ENCODE measurements at places on chromosomes 16 and 17.
A peak's percentile ranks its signal among the peaks of the same experiment; 100 is the strongest.

- DNase-seq, result no peak
These were observed 28.7 kb downstream of the GOSR1 start for GRCh38 chr17:30505868-30506417.

- DNase-seq, result peak; percentile 42
These were observed at the start of gene RPRML for GRCh38 chr17:46979147-46979863. Gene RPRML, minus strand, starts transcription at chr17:46979253. Its CDS starts 246 bp downstream, at chr17:46979007.

GRCh38 chr17:8894673-8895578, 27.5 kb upstream of the PIK3R6 start:
- DNase-seq, result peak; percentile 67

- DNase-seq, result no peak
These were observed 9.7 kb upstream of the HOXB2 start for GRCh38 chr17:48554412-48555257.

GRCh38 chr17:49637050-49637449, 40.8 kb downstream of the SPOP start:
- no peak for DNase-seq

GRCh38 chr17:31394544-31394943, 3.1 kb downstream of the RAB11FIP4 start:
- DNase-seq, result peak; percentile 79

GRCh38 chr16:28898266-28898665, 20.0 kb downstream of the ATP2A1 start:
- no peak for DNase-seq

GRCh38 chr16:46830417-46830901, 521 bp downstream of the C16orf87 start:
- DNase-seq, result peak; percentile 60

- DNase-seq, result no peak
These were observed 643.5 kb downstream of the CDH11 start for GRCh38 chr16:64478252-64478906.

DNA sequence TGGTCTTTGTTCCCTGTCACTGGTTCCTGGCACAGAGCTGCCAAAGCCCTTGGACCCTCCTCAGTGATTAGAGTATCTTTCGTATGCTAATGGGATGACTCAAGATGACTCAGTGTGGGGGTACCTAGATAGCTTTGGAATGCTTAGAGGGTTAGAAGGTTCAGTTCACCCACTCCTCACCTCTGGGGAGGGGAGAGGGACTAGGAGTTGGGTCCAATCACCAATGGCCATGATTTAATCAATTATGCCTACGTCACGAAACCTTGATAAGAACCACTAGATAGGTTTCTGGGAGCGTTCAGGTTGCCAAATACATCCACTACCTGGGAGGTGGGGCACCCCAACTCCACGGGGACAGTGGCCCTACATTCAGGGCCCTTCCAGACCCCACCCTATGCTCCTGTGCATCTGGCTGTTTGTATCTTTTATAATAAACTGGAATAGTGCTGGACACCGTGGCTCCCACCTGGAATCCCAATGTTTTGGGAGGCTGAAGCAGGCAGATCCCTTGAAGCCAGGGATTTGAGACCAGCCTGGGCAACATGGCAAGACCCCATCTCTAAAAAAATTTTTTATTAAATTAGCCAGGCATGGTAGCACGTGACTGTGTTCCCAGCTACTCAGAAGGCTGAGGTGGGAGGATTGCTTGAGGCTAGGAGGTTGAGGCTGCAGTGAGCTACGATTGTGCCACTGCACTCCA, 29.2 kb upstream of the LITAF start:
- DNase-seq, result peak; percentile 51

DNA sequence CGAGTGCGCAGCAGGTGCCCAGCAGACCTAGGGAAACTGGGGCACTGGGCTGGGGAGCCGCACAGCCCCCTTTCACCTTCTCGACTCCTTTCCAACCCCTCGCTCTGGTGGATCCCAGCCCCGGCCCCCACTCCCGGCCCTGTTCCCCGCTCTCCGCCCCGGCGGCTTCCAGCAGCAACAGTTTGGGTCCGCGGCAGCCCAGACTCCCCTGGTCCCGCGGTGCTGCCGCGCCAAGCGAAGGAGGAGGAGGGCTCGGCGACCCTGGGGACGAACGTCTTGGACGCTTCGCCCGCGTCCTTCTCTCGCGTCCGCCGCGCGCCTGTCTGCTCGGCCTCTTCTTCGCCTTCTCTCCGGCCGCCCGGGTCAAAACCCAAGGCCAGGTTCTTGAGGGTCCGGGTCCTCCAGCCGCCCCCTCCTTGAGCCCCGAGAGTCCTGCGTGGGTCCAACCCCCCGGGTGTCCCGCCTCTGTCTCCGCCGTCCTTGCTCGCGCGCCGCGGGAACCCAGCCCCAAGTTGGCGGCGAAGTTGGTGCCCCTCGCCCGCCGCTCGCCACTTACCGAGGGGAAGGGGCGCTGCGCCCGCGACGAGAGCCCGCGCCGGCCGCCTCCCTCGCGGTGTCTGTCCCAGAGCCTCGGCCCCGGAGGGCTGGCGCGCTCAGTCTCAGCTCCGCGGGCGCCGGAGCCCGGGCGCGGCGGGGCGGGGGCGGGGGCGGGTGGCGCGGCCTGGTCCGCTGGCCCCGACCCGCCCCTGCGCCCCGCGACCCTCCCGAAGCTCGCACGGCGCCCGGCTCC, 1.4 kb upstream of the GRIN2C start:
- DNase-seq, result no peak

DNA sequence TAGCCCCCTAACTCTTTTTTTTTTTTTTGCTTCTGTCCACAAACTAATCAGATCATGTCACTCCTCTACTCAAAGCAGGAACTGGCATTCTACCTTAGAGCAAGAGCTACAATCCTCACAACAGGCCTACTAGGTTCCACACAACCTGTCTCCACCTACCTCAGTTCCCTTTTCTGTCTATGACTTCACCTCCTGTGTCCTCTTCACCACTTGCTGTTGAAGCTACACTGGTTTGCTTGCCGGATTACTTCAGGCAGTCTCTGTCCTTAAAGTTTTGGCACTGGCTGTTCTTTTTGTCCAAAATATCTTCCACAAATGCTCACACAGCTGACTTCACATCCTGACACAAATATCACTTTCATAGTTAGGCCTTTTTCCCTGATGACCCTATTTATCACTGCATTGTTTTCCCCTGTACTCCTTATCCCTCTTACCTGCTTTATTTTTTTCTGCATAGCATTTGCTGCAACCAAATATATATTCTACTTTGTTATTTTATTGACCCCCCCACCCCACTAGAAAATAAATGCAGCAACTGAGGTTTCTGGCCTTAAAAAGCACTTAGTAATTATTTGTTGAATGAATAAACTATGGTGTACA, 72.0 kb downstream of the KANSL1 start:
- DNase-seq, result peak; percentile 23

GRCh38 chr16:27208796-27209195, 5.5 kb downstream of the KDM8 start:
- DNase-seq, result no peak

GRCh38 chr16:54006693-54007092, 279.9 kb downstream of the IRX3 start:
- DNase-seq, result no peak

DNA sequence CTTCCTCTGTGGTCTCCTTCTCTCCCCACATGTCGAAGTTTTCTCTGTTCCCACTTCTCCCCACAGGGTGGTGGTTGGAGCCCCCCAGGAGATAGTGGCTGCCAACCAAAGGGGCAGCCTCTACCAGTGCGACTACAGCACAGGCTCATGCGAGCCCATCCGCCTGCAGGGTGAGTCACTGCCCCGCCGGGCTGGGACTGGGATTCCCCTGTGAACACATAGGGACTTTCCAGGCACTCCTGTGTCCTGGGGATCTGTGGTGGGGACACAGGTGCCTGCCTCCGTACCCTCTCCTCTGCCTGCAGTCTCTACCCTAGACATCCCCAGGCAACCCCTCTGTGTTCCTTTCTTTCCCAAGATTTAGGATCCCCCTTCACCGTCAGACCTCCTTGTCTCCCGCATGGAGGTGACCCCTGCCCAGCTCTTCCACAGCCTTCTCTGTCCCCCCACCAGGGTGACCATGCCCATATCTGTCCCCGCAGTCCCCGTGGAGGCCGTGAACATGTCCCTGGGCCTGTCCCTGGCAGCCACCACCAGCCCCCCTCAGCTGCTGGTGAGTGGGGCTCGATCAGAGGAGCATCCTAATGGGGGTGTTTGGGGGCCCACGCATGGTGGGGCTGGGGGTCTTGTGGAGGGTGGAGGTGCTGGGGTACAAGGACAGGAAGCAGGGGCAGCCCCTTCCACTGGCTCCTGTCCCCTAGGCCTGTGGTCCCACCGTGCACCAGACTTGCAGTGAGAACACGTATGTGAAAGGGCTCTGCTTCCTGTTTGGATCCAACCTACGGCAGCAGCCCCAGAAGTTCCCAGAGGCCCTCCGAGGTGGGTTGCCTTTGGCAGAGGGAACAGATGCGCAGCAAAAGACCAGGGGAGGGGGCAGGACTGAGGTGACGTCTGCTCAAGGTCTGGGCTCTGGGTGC, 5.8 kb downstream of the ITGAM start:
- DNase-seq, result peak; percentile 37

- no peak for DNase-seq
These were observed 4.2 kb upstream of the KRTAP4-5 start for GRCh38 chr17:41153856-41154255.

DNA sequence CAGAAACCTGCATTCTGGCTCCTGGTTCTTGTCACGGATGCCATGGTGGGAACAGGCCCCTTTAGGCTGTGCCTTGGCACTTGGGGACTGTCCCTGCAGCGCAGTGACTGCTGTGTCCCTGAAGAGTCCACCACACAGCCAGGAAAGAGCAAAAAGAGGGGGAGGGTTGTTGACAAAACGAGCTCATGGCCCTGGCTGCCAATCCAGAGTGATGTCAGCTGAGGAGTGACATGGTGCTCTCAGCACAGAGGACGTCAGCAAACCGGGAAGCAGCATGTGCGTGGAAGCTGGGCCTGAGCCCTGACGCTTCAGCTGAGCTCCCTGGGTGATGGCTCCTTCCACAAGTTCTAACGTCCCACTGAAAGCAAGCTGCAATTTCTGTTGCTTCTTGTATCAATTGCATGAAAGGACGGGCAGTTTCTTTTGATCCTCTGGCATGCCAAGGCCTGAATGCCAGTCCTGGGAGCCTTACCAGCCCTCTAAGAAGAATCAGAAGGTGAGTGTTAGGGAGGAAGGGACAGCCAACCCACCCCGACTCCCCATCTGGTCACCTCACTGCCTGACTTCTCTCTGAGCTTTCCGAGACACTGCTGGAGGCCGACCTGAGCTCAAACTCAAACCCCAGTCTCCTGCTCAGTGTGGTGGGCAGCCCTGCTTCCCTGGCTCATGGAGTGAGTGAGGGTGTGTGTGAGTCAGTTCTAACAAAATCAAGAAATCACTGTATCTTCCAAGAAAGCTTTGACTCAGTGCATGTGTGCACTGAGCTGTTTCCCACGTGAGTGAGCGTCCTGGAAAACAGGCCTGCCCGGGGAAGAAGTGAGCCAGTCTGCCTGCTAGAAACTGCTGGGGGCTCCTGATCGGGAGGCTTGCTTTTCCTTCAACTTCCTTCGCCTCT, 14.7 kb upstream of the WNT3 start:
- DNase-seq, result no peak

- DNase-seq, result no peak
These were observed 3.2 kb downstream of the SOST start for GRCh38 chr17:43755389-43755875.

DNA sequence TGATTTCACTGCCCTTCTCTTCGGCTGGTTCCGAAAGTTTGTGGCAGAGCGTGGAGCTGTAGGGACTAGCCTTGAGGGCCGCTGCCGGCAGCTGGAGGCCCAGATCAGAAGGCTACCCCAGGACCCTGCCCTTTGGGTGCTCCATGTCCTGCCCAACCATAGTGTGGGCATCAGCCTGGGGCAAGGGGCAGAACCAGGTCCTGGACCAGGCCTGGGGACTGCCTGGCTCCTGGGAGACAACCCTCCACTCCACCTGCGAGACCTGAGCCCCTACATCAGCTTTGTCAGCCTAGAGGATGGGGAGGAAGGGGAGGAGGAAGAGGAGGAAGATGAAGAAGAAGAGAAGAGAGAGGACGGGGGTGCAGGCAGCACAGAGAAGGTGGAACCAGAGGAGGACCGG, 856 bp upstream of the CXCL16 start:
- no peak for DNase-seq

- DNase-seq, result no peak
These were observed 19.5 kb downstream of the AP1G1 start for GRCh38 chr16:71789136-71789535.

- no peak for DNase-seq
These were observed 103.1 kb downstream of the SDK2 start for GRCh38 chr17:73541111-73541510.

DNA sequence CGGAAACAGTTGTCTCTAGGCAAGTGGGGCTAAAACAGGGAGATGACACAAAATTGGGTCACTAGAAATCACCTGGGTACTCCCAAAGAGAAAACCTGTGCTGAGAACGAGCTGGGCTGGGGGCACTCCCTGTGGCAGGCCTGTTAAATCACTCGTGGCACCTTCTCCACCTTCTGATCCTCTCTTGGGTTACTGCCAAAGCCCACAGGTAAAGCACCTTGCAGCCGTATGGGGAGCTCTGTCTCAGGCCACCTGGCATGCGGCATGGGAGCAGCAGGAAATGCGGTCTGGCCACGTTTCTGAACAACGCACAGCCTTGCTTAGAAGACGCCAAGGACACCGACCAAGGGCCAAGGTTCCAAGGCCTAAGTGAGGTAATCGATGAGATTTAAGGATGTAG, 21.5 kb upstream of the ICAM2 start:
- no peak for DNase-seq

GRCh38 chr16:29644973-29645693, 17.9 kb upstream of the SPN start:
- no peak for DNase-seq

DNA sequence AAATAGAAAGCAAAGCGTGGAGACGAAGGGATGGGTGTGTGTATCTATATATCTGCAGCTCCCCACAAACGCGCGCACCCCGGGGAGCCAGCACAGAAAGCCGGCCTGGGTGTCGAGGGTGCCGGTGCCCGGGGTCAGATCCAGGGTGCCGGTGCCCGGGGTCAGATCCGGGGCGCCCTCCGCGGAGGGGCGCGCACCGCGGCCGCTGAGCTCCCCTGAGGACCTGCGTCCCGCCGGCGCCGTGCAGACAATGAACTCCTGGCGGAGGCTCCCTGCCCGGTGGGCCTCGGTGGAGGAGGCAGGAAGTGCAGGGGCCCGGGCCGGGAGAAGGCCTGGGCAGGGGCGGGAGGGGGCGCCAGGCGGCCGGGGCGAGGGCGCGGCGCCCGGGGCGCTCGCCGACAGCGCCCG, 1.1 kb downstream of the ZNF423 start:
- peak; percentile 49 for DNase-seq

- DNase-seq, result no peak
These were observed 9.1 kb downstream of the RCVRN start for GRCh38 chr17:9895923-9896322.

GRCh38 chr17:36131421-36131820, 27.8 kb downstream of the CCL4 start:
- DNase-seq, result peak; percentile 88

- no peak for DNase-seq
These were observed 19.5 kb downstream of the PLLP start for GRCh38 chr16:57264950-57265371.

DNA sequence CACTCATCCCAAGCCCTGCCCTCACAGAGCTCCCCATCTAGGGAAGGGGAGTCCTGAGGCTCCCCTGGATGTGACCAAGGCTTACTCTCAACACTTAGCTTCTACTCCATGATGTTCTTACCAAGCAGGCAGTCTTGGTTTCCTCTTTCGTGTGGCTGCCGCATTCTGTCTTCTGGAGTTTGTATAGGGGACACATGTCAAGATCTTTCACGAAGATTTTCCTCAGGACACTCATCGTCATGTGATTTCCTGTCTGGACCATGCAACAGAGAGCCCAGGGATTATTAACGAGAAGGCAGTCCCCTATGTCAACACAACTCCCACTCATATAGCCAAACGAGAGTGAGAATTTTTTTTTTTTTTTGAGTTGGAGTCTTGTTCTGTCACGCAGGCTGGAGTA, 10.4 kb downstream of the PRSS54 start:
- DNase-seq, result peak; percentile 12

GRCh38 chr17:27602721-27603420, 28.1 kb upstream of the LGALS9 start:
- peak; percentile 82 for DNase-seq
